Aorta (tissue), 5 donors: ENCODE measurements at places on chromosomes 1 and 21. TPM values are rescaled to one million over a fixed set of nuclear protein-coding genes. Genes with fewer than 3 reads are reported as not detected.

DNA sequence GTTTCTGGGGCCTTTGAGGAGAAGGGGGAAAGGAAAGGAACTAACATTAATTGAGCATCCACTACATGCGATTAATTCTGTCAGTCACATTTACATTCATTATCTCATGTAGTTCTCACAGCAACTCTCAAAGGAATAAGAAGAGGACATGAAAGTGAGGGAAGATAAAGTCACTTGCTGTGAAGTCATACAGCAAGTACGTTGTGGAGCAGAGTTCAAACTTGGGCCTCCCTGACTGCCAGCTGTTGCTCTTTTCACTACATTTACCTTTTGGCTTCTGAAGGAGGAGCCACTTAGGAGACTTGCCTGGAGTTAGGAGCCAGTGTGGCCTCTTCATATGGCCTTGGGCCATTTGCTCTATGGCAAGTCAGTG is 6.2 kb downstream of the ZNF691 start:
- no peak overlapping the region for H3K4me3 ChIP-seq
- H3K27me3 ChIP-seq: no peaks in the 10 kb centered on the region
- H3K27ac ChIP-seq: no peak overlapping the region
- H3K36me3 ChIP-seq: peaks cover 2% of the 10 kb centered on the region
- H3K4me1 ChIP-seq: no peaks in the 10 kb centered on the region
- no peak for DNase-seq

DNA sequence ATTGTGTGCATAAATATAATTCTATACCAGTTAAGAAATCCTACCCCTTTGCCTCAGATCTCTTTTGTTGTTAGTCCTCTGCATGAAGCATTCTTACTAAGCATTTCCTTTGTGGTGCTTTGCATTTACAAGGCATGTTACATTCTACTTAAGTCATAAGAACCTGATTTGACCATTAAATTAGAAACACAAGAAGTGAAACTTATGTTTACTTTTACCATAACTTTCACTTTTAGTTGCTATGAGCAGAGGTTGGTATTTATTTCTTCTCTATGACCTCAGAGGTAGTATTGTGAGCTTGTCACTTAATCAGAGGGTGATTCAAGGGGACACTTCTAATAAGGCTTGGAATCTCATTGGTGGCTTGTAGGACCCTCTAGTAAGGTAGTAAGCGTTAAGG is 9.0 kb downstream of the FAM20B start:
- no peaks in the 10 kb centered on the region for H3K4me1 ChIP-seq
- DNase-seq: no peak
- no peak overlapping the region for H3K27ac ChIP-seq
- H3K36me3 ChIP-seq: no peaks in the 10 kb centered on the region
- no peak overlapping the region for H3K4me3 ChIP-seq

DNA sequence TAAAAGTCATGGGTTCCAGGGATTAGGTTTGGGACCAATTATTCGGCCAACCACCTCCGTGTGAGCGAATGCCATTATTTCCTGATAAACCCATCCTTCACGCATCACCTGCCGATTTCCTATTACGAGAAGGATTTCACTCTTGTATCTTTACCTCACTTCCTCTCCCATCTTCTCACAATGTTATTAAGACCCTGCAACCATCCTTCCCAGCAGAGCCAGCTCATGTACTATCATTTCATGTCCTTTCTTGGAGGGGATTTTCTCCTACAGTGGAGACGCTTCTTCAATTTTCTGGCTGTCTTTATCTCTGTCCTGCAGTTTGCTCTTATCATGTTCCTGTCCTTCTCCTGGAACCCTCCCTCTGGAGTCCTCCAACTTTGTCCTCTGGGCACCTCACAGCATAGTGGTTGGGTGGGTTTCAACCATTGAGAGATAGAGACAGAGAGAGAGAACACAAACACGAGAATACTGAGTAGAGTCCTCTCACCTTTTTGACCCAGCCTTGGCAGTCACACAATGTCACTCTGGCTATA is 192.2 kb downstream of the DYRK1A start:
- H3K27me3 ChIP-seq: no peaks in the 10 kb centered on the region
- H3K36me3 ChIP-seq: no peaks in the 10 kb centered on the region
- no peak for DNase-seq
- H3K4me1 ChIP-seq: no peaks in the 10 kb centered on the region
- H3K4me3 ChIP-seq: no peak overlapping the region

Gene IGSF9
- not detected for total RNA-seq

Gene TMPRSS15
- total RNA-seq: not detected
